Dorsolateral prefrontal cortex (tissue), 122 donors: ENCODE measurements at places on chromosomes 4 and X.

- no peak for DNase-seq
These were observed 49.6 kb downstream of the KLHL13 start for GRCh38 chrX:118066867-118067515.

DNA sequence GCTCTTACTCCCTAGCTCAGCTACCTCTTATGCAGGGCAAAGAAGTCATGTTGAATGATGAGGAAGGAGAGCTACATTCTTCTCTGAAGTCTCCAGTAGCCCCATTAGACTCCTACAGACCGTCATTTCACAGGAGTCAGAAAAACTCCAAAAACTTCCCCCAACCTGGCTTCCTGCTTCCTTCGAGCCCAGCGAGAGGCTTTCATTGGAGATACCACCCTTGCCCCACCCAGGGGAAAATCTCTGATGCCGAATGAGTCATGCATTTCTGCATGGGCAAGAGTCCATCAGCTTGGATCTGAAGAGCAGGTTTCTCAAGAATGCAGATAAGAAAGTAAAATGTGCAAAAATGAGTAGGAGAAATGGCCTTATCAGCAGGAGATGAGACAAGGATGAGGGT, 53.0 kb downstream of the ARSF start:
- no peak for DNase-seq

DNA sequence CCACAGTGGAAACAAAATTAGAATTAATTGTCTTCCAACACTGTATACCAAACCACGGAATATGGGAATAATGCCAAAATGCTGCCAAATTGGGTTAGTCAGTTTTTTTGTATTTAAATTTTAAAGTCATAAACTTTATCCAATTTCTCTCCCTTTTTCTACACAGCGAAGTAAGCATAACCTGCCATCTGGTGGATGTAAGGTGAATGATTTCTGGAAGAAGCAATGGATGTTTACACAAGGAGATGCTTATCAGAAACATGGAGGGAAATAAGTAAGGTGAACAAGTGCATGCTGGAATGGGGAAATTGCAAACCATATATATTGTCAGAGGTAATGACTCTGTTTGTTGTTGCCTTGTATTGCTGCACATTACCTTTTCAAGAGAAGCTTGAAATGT, 691.9 kb downstream of the TECRL start:
- DNase-seq, result no peak

GRCh38 chr4:10730019-10730418, 45.5 kb upstream of the CLNK start:
- no peak for DNase-seq

DNA sequence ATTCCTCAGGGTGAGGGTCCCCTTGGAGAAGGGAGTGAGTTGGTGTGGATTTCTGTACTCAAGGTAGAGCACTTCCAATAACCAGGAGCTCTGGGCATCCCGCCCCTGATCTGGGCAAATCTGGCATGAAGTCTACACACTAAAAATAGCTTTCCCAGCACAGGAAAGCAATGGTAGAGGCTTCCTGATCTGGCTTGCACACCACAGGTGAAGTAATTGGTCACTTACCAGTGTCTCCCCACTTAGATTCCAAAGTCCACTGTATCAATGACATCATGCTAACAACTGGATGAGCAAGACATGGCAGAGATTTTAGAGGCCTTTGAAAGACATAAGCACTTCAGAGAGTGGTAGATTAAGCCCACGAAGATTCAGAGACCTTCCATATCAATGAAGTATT, 17.8 kb upstream of the IDS start:
- no peak for DNase-seq

GRCh38 chr4:128298146-128298758, 10.6 kb upstream of the PGRMC2 start:
- no peak for DNase-seq

DNA sequence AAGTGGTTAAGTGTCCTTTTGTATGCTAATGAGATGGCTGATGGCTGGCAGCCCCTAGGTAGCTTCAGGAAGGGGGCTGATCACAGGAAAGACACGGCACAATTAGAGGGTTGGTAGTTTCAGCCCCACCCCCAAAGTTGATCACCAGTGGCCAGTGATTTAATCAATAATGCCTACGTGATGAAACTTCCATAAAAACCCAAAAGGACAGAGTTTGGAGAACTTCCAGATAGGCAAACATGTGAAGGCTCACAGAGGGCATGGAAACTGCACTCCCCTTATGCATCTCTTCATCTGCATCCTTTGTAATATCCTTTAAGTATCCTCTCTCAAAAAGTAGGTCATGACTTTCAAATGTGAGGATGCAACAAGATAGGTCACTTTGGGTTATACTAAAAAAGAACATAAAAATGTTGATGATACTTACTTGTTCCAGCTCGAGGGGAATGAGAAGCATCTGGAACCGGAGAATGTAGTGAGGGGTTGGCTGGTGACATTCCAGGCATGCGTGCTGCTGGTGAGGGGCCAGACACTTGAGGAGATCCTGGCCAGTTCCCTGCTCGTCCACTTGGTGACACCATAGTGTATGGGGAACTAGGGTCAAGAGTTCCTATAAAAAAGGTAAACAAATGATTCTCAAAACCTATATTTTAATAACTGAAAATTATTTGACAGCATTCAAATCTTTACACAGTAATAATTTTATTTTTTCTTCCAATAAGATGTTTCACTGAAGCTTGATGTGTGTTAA, 16.7 kb upstream of the CXorf38 start:
- DNase-seq, result no peak

- DNase-seq, result no peak
These were observed 333.4 kb upstream of the AADAT start for GRCh38 chr4:170423137-170423536.
